ENCODE measurements at places on chromosomes 11 and 22.

GRCh38 chr11:117907276-117908108 lies 21.7 kb downstream of the TMPRSS13 start:
- DNase-seq: peak; percentile 31

DNA sequence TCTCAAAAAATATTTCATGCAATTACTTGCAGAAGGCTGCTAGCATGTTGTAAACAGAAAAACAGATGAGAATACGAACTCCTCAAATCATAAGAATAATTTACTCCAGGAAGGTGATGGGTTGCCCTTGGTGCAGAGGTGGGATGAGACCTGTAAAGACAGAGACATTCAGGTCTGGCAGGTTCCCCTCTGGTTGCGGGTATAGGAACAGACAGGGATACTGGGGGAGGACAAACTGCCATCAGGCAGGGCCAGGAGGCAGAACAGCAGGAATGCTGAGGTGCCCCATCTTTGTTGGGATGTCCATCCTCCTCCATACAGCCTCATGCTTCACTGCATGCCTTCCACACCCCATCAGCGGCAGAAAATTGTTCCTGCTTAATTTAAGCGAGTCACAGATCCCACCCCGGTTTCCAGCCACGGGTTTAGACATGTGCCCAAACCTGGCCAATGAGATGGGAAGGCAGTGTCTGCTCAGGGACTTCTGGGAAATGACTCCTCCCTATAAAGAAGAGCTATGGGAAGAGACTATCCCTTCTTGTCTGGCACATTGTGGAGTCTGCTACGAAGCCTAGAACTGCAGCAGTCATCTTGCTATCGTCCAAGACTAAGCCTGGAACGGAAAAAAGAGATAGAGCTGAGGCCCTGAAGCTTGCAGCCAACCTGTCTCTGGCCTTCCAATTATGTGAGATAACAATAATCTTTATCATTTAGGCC lies 23.1 kb upstream of the IRAG1 start:
- no peak for DNase-seq

GRCh38 chr22:18056161-18056666 lies 21.6 kb upstream of the PEX26 start:
- DNase-seq: no peak

DNA sequence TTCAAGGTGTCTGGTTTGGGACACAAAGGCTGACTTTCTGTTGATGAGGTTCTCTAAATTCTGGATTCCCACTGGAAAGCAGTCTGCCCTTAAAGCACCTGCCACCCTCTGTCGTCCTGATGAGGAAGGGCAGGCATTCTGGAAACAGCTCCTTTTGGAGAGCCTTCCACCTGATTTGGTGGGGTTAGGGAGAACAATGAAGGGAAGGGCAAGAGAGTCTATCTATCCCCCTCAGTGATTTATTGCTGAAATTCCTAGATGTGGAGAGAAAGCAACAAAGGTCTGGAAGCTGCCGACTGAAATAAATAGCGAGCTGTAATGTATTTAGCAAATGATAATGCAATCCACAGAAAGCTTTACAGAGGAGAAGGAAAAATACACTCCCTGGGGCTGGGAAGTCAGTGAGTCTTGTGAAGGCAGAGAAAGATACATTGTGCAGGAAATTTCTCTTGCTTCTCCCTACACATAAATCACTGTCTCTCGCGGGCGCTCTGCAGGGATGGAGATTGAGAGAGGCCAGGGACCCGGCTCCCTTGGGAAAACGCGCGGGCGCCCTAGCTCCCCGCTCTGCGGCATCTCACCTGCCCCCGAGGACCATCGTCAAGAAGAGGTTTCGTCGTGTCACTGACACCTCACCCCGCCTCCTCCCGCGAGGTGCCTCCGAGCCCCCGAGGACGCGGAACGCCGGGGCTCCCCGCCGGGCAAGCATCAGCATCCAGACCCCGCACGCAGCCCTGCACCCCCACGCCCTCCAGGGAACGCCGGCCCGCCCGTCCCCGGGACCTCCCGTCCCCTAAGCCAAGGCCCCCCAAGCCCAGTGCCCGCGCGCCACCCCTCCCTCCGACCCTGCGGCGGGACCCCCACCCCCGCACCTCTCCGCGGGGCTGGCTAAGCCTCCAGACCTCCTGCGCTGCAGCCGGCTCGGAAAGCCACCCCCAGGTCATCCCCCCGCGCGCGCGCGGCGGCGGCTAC lies 673 bp downstream of the CDON start:
- peak; percentile 8 for DNase-seq

- no peak for DNase-seq
Observed at GRCh38 chr11:20353829-20354434, 9.6 kb upstream of the HTATIP2 start.

- DNase-seq: no peak
Observed at GRCh38 chr22:26529345-26529744, 17.1 kb upstream of the TFIP11 start.

DNA sequence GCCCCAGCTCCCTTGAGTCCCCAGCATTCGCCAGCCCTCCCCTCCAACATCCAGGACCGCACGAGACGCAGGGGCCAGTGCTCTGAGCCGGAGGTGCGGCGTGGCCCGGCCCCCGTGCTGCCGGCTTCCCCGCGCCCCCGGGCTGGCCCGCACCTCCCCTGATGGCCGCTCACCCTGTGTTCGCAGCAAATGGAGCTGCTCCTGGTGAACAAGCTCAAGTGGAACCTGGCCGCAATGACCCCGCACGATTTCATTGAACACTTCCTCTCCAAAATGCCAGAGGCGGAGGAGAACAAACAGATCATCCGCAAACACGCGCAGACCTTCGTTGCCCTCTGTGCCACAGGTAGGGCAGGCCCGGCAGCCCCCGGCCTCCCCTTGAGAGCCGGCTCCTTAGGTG lies 2.7 kb downstream of the CCND1 start:
- no peak for DNase-seq

DNA sequence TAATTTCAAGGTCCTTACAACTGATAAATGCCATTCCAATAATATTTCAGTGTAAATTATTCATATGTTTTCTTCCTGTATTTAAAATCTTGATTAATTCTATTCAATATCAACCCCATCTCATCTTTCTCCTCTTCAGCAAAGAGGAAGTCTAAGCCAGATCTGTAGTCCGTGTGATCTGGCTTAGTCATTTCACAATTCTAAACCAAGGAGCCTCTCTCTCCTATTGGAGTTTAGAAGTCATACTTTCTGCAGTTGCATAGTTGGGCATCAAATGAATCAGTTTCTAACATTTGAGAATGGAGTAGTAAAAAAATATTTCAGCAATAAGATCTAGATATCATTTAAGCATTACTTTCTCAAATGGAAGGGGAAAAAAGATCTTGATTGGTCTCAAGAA lies 354.9 kb downstream of the JRKL start:
- DNase-seq: no peak

GRCh38 chr11:106276859-106277436 lies 199.5 kb downstream of the AASDHPPT start:
- no peak for DNase-seq

- DNase-seq: no peak
Observed at GRCh38 chr22:31019191-31019930, 50.3 kb downstream of the TUG1 start.

DNA sequence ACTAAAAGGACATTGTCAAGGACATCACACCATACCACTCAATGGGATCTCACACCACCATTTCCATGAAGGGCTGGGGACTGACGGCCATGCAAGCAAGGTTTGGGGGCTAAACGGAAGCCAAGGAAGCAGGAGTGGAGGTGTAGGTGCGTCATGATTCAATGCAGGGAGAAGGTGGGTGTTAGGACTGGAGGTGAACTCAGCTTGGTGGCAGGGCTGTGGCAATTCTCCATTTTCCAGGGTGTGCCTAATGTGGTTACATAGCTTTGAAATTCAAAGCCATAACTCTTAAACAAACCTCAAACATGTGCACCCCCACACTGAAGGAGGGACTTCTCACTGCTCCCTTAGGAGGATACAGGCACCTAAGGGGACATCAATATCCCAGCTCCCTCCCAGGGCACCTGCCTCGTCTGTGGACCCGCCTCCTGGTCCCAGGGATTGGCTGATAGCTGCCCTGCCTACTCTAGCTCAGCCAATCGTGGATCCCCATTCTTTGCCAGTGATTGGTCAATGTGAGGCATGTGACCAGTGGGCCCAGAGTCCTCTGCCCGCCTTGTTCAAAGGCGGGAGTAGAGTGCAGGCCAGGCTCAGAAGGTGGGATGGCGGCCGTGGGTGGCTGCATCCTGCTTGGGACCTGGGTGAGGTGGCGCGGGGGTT lies 64.6 kb downstream of the CTTN start:
- DNase-seq: no peak

DNA sequence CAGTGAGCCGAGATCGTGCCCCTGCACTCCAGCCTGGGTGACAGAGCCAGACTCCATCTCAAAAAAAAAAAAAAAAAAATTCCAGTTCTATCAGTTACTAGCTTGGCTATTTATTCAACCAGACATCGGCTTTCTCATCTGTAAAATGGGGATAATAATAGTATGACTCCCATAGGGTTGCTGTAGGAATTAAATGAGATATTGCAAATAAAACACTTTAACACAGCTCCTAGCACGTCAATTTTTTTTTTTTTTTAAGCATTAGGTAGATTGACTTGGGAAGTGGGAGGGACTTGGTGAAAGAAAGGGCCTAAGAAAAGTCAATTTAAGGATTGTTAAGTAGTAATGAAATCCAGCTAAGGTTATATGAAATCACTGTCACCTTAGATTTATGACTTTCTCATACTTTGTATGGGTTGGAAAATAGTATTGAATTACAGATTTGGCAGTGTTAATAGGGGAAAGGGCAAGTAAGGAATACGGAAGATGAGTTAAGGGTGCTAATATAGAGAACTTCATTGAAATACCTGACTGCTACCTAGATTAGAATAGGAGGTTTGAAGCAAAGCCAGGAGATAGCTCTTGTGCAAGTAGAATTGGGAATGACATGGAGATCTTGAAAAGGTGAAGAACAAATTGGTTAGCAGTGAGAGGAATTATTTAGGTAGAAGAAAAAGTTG lies 28.8 kb downstream of the BIRC2 start:
- DNase-seq: no peak

GRCh38 chr22:46007848-46008261 lies 30.9 kb upstream of the WNT7B start:
- no peak for DNase-seq

GRCh38 chr22:43862074-43862881 lies at the start of gene SULT4A1:
Gene SULT4A1, minus strand, starts transcription at chr22:43862513. Its CDS starts 131 bp downstream, at chr22:43862382.
- no peak for DNase-seq

DNA sequence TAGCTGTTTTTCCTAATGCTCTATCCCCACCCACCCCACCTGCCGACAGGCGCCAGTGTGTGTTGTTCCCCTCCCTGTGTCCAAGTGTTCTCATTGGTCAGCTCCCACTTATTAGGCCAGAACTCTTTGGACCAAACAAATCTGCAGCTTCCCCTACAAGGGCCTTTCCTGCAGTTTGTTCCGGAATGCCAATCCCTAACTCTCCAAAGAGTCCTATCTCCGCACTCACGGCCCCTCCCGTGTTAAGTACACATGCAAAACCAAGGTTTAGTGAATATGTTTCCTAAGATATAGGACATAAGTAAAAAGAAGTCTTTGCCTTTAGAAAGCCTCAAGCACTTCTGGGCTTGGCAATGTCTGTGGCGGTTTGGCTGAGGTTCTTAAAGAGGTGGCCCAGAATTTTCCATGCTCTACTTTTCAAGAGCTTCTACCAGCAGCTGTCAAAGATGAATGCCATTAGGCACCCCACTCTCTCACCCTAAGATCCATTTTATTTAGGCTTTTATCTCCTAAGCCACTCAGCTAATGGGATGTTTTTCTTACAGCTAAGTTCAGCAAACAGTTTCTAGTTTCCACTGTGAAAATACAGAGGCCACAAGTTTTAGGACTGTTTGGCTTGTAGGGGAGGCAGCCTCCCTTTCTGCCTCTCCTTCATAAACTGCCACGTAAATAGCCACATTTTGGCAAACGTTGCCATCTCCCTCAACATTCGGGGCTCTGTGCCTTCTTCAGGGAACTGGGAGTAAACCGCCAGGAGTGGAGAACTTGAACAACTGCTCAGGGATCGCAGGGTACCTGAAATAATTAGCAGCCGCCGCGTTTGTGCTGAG lies 1.6 kb downstream of the CD59 start:
- no peak for DNase-seq

DNA sequence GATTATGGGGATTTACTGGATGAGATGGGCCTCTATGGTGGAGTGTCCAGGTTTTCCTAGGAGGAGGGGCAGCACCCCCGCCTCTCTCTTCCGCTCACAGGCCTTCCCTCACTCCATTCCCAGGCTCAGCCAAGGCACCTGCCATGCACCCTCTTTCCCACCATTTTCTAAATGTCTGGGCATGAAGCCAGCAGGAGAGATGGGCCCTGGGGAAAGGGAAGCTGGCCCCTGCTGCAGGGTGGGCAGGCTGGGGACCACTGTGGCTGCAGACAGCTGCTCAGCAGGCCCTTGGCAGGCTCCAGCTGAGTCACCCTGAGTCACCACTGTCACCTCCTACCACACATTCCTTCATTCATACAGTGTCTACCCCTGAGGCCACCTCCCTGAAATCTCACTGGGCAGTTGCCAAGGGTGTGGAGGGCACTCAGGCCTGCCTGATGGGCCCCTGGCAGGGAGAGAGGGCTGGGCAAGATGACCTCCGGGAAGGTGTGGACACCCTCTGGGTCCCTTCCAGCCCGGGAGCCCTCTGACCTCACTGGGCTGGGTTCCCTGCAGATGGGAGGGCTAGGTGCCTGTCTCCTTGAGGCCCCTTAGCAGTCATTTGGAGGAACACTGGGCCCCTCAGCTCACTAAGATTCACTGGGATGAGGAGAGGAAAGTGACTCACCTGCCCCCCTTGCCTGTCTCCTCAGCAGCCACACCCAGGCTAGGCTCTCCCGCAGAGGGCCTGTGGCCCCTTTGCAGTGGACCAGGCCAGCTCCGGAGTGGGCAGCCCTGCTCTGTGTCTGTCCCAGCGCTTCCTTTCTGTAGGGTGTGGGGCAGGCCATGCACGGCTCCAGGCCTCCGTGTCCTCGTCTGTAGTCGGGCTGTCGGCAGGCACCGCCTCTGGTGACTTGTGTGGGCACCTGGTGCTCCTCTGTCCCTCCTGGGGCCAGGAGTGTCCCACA lies 7.8 kb downstream of the MYEOV start:
- no peak for DNase-seq

Measured in stimulated activated CD8-positive, alpha-beta memory T cell treated with anti-CD3 and anti-CD28 coated beads, Interleukin-2, amount 100 ng/mL, for 1 hour (primary cell).